ENCODE measurements at places on chromosomes 1 and 21.

- DNase-seq = no peak
These were observed 107.2 kb downstream of the GLIS1 start for GRCh38 chr1:53631622-53632310.

DNA sequence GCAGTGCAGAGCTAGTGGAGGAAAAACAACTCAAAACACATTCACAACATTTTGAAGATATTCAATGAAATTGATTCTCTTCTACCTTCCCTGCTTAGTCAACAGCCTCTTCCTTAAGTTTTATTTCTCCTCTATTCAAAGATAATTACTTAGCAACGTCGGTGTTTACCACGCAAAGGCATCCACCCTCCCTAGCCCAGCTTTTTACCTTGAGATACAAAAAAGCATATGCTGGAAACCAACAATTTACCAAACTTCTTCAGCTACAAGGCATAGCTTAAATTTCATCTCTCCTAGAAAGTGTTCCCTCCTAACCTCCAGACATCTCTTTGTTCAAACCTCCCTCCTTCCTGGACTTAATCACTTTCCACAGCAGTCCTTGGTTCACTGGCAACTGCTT is 102.8 kb upstream of the SOD1 start:
- DNase-seq = no peak

- no peak for DNase-seq
These were observed 14.5 kb downstream of the PLA2G4A start for GRCh38 chr1:186843226-186843625.

GRCh38 chr1:118928739-118929554 is 59.2 kb downstream of the TBX15 start:
- no peak for DNase-seq

DNA sequence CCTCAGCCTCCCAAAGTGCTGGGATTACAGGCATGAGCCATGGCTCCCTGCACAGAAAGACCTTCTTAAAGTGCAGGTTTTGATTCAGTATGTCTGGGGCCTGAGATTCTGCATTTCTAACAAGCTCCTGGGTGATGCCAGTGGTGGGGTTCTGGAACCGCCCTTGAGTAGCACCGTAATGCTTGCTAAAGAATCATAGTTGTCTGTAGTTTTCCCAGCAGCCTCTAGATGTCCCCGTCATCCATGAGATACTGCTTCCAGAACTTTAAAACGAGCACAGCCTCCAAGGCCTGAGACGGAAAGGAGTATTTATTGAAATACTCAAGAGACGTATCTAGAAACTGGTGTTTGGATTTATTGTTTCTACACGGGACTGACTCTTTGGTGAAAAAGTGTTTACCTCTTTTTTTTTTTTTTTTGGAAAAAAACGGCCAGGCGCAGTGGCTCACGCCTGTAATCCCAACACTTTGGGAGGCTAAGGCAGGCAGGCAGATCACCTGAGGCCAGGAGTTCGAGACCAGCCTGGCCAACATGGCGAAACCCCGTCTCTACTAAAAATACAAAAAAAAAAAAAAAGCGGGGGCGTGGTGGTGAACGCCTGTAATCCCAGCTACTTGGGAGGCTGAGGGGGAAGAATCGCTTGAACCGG is 2.6 kb upstream of the TOR3A start:
- peak; percentile 22 for DNase-seq

DNA sequence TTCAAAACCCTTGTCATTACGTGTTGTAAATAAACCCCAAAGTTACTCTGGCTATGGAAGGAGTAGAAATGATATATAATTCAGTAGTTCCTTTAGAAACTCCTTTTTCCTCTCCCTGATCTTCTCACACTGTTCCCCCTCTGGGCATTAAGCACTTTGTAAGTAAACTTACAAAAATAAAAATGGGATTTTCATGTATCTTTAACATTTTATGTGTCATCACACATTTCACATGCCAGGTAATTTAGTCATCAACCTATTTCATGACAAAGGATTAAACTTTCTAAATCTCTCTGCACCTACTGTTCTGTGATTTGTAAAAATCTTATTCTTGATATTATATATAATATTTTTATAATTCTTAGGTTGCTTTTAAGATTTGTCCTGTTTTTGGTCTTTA is 176.9 kb downstream of the NEK7 start:
- no peak for DNase-seq

- no peak for DNase-seq
These were observed 215.1 kb upstream of the FGGY start for GRCh38 chr1:59081795-59082194.

DNA sequence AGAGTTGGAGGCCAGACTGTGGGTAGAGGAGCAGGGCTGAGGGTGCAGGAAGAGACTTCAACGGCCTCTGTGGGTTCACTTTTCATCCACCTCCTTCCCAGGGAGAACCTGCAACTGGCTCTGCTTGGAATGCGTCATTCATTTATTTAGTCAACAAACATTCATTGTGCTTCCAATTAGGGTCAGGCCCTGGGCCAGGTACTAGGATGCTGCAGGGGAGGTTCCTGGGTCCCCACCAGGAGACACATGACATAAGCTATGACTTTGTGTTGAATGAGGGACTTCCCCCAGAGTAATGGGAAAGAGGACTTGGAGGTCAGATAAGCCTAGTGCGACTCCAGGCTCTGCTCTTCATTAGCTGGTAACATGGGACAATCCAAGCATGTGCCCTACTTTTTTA is 46.3 kb upstream of the RPL11 start:
- no peak for DNase-seq

DNA sequence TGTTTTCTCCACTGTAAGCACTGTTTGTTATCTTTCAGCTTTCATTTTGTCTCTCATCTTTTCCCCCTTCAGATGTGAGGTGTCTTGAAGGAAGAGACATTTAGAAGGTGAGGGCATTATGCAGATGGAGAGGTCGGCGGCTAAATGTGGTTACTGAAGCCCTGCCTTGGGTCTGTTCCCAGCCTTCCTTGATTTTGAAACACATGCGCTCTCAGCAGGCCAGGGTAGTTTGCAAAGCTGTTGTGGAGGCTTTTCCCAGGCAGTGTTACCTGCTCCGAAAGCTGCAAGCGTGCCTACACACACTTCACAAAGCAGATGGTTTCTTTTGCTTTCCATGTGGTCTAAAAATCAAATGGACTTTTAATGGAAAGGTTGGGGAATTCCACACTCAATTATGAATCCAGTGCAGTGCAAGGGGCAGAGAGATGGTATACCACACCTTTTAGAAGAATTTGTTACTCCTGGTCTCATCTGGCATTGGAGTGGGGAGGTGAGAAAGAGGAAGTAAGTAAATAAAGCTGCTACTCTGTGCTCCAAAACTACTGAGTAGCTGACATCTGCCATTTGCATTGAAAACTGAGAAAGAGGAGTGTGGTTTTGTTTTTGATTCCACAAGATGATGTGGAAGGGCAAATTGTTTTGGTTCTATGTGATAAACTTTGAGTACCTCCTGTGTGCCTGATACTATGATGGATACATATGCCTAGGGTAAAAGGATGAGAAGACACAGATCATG is 91.9 kb downstream of the NFIA start:
- DNase-seq = no peak

- no peak for DNase-seq
These were observed 1.0 kb downstream of the F11R start for GRCh38 chr1:161019751-161020495.

DNA sequence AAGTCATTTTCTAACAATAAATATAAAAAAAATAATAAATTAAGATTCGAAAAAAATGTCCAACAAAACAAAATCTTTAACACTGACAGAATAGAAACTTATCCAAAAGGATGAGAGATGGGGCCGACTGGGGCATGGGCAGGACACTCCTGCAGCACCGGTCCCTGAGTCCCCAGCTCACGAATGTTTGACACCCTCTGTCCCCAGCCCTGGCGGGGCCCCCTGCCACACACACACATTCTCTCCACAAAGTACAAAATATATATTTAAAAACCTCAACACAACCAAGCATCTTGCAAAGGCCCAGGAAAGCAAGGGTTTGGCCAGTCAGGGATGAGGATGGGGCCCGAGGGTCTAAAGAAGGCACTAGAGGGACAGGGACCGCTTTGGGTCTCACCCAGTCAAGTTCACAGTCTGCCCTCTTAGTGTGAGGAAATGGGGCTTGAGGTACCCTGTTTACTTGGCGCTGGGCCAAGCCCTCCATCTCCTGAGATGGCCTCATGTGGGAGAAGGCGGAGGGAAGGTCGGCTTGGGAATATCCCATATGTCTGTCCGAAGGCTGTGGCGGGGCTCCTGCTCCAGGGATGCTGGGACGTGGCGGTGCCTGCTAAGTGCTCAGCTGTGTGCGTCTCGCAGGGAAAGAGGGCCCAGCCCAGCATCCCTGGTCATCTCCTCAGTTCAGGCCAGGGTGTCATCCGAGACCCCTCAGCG is 31.3 kb downstream of the EPHA2 start:
- no peak for DNase-seq

- no peak for DNase-seq
These were observed at the start of gene CLEC20A for GRCh38 chr1:178496410-178497135. TSS of gene CLEC20A (minus strand) at chr1:178496964. CDS start at chr1:178496939, 25 bp downstream.

DNA sequence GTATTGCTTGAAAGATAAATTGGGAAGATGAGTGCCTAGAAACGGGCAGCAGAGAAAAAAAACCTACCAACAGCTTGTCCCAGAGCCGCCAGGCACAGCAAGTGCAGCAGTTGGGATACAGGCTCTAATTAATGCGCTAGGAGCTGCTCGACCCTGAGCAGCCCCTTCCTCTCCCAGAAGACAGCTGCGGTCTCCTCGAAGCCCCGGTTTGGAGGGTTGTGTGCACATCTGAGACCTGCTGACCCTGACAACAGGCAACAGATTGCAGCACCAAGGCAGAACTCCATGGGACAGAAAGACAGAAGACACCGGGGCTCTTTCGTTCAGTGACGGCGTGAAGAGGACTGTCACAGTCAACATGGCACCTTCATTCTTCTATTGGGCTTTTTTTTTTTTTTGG is 101.4 kb downstream of the TSEN15 start:
- no peak for DNase-seq

- no peak for DNase-seq
These were observed 602.8 kb downstream of the BRINP3 start for GRCh38 chr1:189874715-189875435.

GRCh38 chr1:52239708-52240001 is 97.8 kb downstream of the ZFYVE9 start:
- DNase-seq = no peak

GRCh38 chr1:112718691-112719418 is 3.7 kb upstream of the PPM1J start:
- DNase-seq = peak; percentile 61

GRCh38 chr1:27438621-27439061 is 46.2 kb downstream of the GPR3 start:
- no peak for DNase-seq

DNA sequence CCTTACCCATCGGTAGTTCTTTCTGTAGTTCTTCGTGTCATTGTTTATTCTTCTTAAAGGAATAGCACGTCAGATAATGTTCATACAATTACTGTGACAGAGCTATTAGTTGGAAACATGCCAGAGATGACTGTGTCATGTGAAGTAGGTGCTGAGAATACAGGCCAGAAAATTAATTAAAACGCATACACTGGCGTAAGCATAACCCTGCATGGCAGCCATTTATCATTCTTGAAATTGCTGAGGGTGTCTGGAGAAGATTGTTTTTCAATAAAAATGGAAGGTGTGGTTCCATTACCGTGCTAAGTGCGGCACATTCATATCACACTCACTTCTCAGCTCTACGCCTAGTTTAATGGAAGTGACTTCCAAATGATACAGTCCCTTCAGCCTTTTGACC is 7.8 kb downstream of the ETS2 start:
- DNase-seq = no peak

- no peak for DNase-seq
These were observed 160.4 kb downstream of the PIK3R3 start for GRCh38 chr1:45971922-45972531.

GRCh38 chr1:110617589-110617988 is 11.4 kb upstream of the KCNA2 start:
- DNase-seq = no peak

DNA sequence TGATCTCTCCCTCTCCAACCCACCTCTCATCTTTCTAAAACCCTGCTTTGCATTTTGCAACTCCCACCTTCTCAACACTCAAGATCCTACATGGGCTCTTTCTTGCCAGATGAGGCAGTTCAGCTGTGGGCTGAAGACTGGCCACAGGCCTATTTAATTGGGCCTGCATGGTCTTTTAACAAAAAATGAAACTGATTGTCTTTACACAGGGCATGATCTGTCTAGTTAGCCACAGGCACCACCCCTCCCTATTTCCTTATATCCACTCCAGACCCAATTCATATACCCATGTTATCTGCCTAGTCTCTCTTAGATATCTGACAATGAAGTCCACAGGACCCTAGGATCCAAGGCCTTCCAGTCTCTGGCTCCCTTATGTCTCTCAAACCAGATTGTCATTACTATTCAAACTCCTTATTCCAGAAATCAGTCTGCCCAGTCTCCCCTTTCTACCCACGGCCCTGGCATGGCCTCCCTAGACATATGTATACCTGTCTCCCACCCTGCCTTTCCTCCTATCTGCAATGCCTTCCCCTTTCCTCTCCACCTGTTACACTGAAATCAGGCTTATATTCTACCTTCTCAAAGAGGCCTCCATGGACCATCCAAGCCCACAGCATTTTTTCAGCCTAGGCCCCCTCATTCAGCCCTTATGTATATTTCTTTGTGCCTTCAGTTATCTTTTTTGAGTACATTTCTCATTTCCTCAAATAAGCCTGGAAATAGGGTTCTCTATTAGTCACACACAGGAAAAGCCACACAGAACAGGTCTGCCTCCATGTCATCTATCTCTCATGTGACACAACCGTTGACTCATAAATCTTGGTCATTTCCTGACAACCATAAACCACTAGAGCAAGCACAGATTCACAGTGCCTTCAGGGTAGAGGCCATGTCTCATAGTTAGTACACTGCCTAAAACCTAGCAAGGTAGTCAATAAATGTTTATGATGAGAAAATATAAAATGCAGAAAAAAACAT is 39.0 kb downstream of the LPAR3 start:
- DNase-seq = peak; percentile 10

- no peak for DNase-seq
These were observed 6.6 kb downstream of the SORT1 start for GRCh38 chr1:109391157-109391556.

DNA sequence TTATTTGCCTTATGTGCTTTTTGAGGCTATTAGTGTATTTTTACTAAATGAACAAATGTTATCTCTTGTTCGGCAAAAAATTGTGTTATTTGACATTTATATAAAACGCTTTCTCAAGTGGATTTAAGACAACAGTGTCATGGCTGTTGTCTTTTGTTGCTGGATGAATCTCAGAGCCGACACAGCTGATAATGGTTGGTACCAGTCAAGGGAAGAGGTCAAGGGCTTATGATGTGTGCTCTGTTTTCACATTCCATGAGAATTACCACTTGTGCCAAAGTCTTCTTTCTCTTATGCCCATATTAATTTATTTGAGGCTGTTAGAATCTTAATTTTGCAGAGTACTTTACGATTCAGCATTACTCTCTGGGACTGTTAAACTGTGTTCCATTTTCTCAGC is 17.9 kb upstream of the CD101 start:
- DNase-seq = no peak

GRCh38 chr1:21244154-21244553 is 46.1 kb downstream of the ECE1 start:
- no peak for DNase-seq
